ENCODE measurements at places on chromosomes 6 and 20. TPM values are rescaled to one million over a fixed set of nuclear protein-coding genes. Genes with fewer than 3 reads are reported as not detected.

DNA sequence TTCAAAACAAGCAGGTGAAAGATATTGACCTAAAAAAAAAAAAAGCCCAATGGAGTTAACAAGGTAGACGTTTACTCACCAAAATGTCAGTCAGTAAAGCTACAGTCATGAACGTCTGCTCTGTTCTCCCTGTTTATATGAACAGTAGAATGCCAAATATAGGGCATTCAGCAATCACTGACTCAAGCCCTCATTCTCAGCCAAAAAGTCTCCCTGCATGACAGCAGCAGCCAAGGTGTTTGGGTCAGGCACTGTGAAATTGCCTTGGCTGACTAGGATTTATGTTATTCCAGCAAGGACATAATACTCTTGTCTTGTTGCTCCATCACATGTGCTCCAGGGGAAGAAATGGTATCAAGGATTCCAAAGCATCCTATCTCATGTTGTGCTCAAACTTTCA, 194.7 kb upstream of the RSPO3 start:
- DNase-seq: no peak

GRCh38 chr6:80921861-80922460, 815.5 kb downstream of the BCKDHB start:
- DNase-seq: no peak

GRCh38 chr6:26121141-26122004, 34.1 kb downstream of the HFE start:
- DNase-seq: no peak

GRCh38 chr20:17762873-17763557, 63.2 kb downstream of the BANF2 start:
- DNase-seq: no peak

DNA sequence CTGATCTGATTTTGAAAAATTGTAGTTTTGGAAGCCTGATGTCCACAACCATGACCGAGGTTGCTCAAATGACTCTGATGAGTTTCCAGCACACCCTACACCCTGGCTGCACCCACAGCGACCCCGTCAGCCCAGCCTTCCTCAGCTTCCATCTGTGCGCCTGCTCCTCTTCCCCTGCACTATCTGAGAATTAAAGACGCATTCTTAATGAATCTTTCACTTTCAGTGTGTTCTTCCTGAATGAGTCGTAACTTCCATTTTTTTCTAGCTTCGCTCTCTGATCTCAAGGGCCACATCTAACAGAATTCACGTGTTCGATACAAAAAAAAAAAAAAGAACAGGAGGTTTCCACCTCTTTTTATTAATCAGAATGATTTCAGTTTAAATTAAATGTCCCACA, 21.3 kb upstream of the RREB1 start:
- DNase-seq: no peak

DNA sequence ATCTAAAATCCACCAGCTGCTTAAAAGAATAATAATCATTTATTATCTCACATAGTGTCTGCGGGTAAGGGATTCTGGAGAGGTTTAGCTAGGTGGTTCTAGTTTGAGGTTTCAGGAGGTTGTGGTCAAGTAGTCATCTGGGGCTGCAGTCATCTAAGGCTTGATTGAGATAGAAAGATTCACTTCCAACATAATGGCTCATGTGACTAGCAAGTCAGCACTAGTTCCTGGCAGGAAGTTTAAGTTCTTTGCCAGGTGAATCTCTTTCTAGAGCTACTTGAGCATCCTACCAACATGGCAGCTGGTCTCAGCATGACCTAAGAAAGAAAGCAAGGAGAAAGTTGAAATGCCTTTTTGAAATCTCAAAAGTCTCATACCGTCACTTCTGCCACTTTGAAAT, 128.8 kb downstream of the EDN1 start:
- no peak for DNase-seq

EYA4 gene
- polyA plus RNA-seq: 8.7 TPM

PRRT1 gene
- 0.79 TPM for polyA plus RNA-seq

All from right lung (tissue), 10 donors.